IMR-90 (cell line): ENCODE measurements at places on chromosomes 7 and 10.

DNA sequence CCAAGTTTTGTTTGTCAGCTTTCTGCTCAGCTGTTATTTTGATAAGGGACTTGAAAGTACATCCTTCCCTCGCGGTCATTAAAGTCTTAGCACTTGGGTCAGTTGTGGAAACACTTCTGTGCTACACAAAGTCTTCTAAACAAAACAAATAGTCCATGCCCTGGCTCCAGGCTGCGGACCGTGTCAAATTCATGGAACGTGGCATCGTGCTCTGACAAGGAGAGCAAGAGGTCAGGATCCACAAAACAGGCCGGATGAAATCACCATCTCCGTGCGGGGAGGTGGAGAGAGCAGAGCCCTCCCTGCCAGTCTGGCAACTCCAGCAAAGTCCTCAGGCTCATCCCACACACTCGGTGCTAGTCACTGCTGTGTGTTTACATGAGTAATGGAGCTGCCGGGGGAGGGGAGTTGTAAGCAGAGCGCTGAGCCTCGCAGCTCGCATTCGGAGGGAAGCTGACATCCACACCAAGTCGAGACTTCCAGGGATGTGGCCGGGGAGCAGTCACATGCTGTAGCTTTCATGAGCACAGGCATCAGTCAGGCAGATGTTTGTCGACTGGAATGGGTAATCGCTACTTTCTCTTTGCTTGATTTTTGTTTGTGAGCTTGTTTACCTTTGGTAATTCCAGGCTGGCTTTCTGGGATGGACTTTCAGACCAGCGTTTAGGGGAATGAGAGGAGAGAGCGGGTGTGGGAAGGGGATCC lies 147.6 kb downstream of the ARID5B start:
- H3K4me1 ChIP-seq: peaks cover 16% of the 10 kb centered on the region
- peaks cover 30% of the 10 kb centered on the region for H3K36me3 ChIP-seq
- DNase-seq: peak; percentile 99
- H3K27me3 ChIP-seq: no peaks in the 10 kb centered on the region
- peak overlapping the region; percentile 83 for H3K27ac ChIP-seq

DNA sequence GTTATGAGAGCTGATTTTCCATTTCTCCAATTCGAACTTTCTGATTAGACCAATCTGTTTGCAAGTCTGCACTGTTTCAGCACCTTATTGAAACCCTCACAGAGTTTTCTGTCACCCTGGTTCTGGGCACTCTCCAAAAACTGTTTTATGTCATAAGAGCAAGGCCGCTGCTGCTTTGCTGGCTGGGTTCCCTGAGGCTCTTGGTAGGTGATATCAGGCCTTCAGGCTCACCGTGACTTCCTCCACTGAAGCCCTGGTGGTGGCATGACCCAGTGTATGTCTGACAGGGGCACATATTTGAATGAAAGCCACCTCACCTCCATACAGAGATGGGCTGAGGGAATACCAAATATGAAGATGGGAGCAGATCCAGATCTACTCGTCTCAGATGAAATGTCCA lies 8.3 kb downstream of the RABGEF1 start:
- no peaks in the 10 kb centered on the region; the same call in 1 of the 2 replicates for H3K36me3 ChIP-seq
- H3K4me1 ChIP-seq: no peaks in the 10 kb centered on the region; the same call in 1 of the 2 replicates
- H3K27me3 ChIP-seq: no peaks in the 10 kb centered on the region
- H3K27ac ChIP-seq: no peak overlapping the region
- no peak for DNase-seq

DNA sequence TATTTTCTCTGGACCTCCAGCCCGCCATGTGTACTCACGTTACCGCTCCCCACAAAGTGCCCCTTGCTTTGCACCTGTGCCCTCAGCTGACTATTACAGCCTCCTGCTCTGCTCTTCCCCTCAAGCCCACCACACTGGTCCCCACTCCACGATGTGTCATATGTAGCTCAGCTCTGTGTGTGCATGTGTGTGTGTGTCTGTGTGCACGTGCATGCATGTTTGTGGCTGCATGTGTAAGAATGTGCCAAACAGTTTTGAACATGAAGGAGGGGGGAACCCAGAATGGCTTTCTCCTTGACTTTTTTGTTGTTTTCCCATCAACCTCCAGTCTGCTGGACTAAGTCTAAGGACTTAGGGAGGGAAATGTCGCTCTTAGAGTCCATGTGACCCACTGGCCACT lies 54.8 kb upstream of the BTRC start:
- no peaks in the 10 kb centered on the region for H3K36me3 ChIP-seq
- peaks cover 68% of the 10 kb centered on the region for H3K27me3 ChIP-seq
- H3K4me1 ChIP-seq: no peaks in the 10 kb centered on the region
- H3K4me3 ChIP-seq: no peak overlapping the region
- no peak overlapping the region for H3K27ac ChIP-seq

DNA sequence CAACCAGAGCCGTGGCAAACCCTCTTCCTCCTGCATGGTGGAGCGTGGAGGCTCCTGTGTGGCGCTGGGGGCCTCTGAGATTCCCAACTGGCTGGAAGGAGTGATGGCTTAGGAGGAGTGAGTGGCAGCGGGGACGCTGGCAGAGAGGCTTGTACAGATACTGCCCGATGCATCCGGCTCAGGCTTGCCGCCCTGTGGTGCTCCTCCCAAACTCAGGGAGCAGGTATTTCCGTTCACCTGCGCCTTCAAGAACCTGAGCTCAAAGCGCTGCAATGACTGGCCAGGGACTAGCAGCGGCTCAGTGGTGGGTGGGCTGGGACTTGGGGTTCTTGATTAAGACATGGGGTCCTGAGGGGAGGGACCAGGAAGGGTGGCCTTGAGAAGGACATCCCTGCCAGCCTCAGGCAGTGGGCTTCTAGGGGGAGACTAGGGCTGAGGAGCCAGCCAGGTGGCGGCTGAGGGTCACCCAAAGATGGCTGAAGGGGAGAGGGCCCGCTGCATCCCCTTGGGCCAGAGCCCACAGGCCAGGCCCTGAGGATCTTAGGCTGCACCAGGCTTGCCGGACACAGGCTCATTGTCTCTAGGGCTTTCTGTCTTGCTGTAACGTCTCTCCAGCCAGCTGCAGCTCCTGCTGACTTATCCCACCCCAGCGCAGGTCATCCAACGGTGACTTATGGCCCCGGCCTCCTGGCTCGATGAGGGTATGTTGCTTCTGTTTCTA lies 3.2 kb downstream of the ZNF775 start:
- no peak for DNase-seq
- H3K4me3 ChIP-seq: no peak overlapping the region
- H3K27me3 ChIP-seq: no peaks in the 10 kb centered on the region
- H3K27ac ChIP-seq: no peak overlapping the region
- H3K36me3 ChIP-seq: peaks cover 2% of the 10 kb centered on the region; the same call in 1 of the 2 replicates

- no peak for DNase-seq
- no peaks in the 10 kb centered on the region for H3K36me3 ChIP-seq
- no peak overlapping the region for H3K27ac ChIP-seq
- H3K4me3 ChIP-seq: no peak overlapping the region
- peaks cover 6% of the 10 kb centered on the region for H3K4me1 ChIP-seq
These were observed 89.1 kb downstream of the COL28A1 start for GRCh38 chr7:7446616-7447015.

DNA sequence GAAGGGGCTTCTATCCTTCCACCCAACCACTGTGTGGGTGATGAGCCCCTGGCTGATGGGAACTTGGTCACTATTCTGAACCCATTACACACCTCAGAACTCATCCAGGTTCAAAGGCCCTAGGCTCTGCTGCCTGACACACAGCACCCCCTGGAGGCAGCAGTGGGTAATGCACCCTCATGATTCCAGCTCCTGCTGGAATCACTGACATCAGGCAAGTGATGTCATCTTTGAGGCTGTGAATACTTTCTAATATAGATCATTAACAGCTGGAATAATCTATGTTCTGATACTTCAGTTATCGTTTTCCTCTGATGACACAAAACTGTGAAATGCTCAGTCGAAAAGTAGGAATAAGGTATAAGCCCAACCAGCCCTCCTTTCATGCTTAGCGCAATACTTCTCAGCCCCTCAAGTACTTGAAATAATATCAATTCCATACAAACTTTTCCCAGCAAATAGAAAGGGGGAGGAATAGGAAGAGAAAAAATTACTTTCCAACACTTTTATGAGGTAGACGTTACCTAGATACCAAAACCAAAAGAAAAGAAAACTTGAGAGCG lies 7.5 kb upstream of the RBP3 start:
- no peak overlapping the region for H3K27ac ChIP-seq
- DNase-seq: peak; percentile 60
- H3K4me1 ChIP-seq: peaks cover 1% of the 10 kb centered on the region; the same call in 1 of the 2 replicates
- H3K27me3 ChIP-seq: peaks cover 15% of the 10 kb centered on the region
- no peak overlapping the region for H3K4me3 ChIP-seq

GRCh38 chr7:13279854-13280435 lies 592.5 kb downstream of the ARL4A start:
- H3K4me1 ChIP-seq: no peaks in the 10 kb centered on the region
- H3K36me3 ChIP-seq: no peaks in the 10 kb centered on the region
- H3K27me3 ChIP-seq: no peaks in the 10 kb centered on the region
- H3K4me3 ChIP-seq: no peak overlapping the region
- peak; percentile 10 for DNase-seq

DNA sequence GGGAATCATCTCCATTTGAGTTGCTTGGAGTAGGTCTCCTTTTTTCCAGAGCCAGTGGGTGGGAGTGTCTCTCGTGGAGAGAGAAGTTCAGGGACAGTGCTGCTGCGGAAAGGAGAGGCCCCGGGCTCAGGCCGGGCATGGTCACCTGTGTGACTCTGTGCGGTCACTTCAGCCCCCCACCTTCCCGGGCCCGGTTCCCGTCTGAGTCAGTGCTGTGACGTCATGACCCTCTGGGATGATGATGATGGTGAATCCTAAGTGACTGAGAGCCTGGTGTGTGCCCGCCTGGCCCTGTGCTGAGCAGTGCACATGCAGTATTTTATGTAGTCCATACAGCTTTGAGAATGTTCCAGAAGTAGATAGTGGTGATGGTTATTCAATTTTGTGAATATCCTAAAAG lies 32.6 kb upstream of the AP5Z1 start:
- H3K4me3 ChIP-seq: no peak overlapping the region
- H3K36me3 ChIP-seq: peaks cover 31% of the 10 kb centered on the region
- H3K27ac ChIP-seq: no peak overlapping the region; the same call in 1 of the 2 replicates
- H3K4me1 ChIP-seq: peaks cover 22% of the 10 kb centered on the region
- H3K27me3 ChIP-seq: no peaks in the 10 kb centered on the region

GRCh38 chr10:52533986-52534385 lies 219.9 kb downstream of the DKK1 start:
- H3K27me3 ChIP-seq: no peaks in the 10 kb centered on the region
- no peak overlapping the region for H3K27ac ChIP-seq
- no peak overlapping the region for H3K4me3 ChIP-seq
- H3K4me1 ChIP-seq: no peaks in the 10 kb centered on the region
- DNase-seq: peak; percentile 18

DNA sequence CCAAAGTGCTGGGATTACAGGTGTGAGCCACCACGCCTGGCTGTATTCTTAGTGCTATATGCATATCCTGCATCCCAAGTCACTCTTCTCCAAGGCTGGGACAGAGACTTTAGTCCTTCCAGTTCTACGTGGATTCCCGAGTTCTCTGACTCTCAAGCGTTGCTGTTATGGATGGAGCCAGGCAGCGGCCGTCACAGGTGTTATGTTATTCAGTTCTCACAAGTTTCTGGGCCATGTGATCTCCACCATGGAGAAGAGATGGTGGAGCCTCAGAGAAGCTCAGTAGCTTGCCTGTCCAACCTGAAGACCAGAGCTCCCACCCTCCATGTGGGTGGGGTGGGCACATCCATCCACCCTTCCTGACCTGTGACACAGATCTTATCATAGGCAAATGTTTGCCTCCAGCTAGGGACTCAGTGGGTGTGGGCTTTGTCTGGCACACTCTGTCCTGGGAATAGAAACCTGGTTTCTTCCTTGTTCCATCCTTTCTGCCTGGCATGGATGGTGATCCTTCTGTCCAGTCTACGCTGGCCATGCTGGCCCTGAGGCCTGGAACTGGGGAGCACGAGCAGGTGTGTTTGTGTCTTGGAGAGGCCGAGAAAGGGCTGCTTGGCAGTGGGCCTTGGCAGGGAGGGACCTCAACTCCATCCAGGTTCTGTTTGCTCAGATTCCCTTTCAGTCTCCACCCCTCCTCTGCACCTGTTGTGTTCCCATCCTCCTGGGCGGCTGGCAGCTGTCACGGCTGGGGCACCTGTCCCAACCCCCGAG lies 55.3 kb downstream of the NEURL1 start:
- H3K4me1 ChIP-seq: no peaks in the 10 kb centered on the region
- H3K27me3 ChIP-seq: peaks cover 85% of the 10 kb centered on the region
- no peaks in the 10 kb centered on the region for H3K36me3 ChIP-seq
- no peak overlapping the region for H3K4me3 ChIP-seq
- no peak overlapping the region for H3K27ac ChIP-seq

- peak; percentile 38 for DNase-seq
- no peaks in the 10 kb centered on the region for H3K36me3 ChIP-seq
- H3K4me3 ChIP-seq: no peak overlapping the region
- H3K27ac ChIP-seq: no peak overlapping the region
These were observed 320.7 kb downstream of the SUGCT start for GRCh38 chr7:40455485-40455884.

GRCh38 chr10:126016156-126016805 lies 119.9 kb downstream of the FANK1 start:
- no peaks in the 10 kb centered on the region; the same call in 1 of the 2 replicates for H3K36me3 ChIP-seq
- H3K4me1 ChIP-seq: peaks cover 9% of the 10 kb centered on the region
- no peak overlapping the region for H3K27ac ChIP-seq
- H3K27me3 ChIP-seq: peaks cover 31% of the 10 kb centered on the region
- no peak for DNase-seq

DNA sequence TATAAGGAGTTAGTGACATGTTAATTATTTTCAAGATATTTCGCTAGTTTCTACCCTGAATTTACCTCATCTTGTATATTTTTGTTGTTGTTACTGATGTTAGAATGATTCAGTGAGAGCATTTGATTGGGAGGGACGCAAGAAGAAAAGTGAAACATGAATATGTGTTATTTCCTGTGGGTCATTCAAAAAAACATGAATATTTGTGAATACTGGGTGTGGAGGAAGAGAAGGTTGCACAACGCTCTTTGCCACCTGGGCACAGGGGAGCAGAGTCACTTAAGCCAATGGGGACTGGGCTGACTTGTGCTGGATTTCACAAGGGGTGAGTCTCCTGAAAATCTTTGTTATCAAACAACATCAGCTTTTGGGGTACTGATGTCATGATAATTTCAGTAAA lies 39.5 kb downstream of the AGK start:
- H3K4me1 ChIP-seq: peaks cover 7% of the 10 kb centered on the region

GRCh38 chr7:158707610-158708009 lies 3.0 kb upstream of the NCAPG2 start:
- H3K4me3 ChIP-seq: no peak overlapping the region
- no peaks in the 10 kb centered on the region for H3K27me3 ChIP-seq
- H3K4me1 ChIP-seq: peaks cover 8% of the 10 kb centered on the region
- no peak for DNase-seq

DNA sequence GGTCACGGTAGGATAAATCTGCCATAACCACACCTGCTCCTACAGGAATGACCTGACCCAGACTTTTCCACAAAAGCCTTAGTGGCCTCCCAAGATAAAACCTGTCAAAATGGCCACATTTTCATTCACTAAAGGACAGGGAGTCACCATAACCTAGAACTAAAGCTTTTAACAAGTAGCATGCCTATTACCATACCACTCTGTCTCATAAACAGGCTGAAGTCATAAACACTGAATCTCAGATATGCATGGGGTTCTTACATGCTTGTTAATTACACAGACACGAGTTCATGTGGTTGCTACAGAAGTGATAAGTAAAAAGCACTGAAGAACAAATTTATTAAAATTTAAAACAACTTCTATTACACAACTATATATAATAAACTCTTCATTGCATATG lies 56.0 kb downstream of the HIPK2 start:
- no peak overlapping the region for H3K27ac ChIP-seq
- H3K36me3 ChIP-seq: peaks cover 10% of the 10 kb centered on the region
- peaks cover 32% of the 10 kb centered on the region for H3K4me1 ChIP-seq
